ENCODE measurements at places on chromosomes 5 and 9.

DNA sequence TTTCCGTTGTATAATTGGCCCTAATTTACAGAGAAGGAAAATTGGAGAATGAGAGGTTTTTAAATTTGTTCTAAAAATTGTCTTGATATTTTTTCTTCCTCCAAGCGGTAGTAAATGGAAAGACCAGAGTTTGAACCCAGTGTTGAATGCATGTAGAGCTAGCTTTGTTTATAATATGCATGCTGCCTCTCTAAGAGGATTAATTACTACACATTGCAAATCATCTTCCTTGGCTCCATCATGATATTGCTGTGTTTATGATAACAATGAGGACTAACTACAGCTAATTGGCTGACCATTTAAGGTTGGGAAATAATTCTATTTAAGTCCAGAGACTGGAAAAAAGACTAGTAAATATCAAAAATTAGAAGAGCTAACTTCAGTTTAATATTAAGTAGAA lies 338.5 kb downstream of the PLK2 start:
- DNase-seq: no peak

DNA sequence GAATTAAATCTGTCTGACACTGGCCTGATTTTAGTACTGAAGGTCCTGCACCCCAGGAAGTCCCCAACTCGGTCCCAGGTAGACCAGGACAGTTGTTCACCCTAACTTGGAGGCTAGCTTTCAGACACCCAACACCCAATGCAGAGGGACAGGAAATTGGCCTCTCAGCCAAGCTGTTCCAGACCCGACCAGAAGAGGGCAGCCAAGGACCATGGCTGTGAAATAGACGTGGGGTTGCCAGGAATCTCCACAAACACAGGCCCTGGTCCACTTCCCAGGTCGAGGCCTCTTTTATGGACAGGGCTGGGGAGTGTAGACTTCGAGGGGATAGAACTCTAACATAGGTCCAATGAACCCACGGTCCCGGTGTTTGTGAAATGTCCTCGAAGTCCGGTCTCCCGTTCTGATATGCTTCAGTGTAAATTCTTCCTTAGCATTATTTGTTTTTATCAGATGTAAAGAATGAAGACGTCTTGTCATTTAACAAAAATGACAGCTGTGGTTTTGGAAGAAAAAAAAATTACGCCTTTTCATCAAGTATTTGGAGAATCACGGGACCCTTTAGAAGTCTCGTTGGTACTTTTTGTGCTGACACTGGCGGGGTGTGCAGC lies 260.3 kb upstream of the ADAMTS16 start:
- DNase-seq: no peak

- DNase-seq: no peak
These were observed 3.8 kb upstream of the HAND1 start for GRCh38 chr5:154481584-154482381.

DNA sequence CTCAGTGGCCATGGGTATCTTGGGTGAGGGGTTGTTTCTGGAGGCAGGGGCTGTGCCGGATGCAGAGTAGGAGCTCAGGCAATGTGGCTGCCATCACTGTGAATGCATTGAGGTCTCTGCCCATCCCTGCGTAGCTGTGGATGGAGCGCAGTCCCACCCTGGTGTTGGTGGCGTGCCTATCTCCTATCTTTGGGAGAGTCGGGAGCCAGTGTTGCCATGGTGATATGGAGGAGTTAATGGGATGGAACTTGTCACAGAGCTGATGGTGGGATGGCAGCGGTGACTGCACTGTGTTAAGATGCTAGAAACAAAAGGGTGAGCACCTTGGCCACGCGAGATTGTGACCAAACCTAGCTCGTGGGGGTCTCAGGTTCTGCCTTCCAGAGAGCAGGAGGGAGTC lies 197.3 kb downstream of the MELK start:
- DNase-seq: no peak

DNA sequence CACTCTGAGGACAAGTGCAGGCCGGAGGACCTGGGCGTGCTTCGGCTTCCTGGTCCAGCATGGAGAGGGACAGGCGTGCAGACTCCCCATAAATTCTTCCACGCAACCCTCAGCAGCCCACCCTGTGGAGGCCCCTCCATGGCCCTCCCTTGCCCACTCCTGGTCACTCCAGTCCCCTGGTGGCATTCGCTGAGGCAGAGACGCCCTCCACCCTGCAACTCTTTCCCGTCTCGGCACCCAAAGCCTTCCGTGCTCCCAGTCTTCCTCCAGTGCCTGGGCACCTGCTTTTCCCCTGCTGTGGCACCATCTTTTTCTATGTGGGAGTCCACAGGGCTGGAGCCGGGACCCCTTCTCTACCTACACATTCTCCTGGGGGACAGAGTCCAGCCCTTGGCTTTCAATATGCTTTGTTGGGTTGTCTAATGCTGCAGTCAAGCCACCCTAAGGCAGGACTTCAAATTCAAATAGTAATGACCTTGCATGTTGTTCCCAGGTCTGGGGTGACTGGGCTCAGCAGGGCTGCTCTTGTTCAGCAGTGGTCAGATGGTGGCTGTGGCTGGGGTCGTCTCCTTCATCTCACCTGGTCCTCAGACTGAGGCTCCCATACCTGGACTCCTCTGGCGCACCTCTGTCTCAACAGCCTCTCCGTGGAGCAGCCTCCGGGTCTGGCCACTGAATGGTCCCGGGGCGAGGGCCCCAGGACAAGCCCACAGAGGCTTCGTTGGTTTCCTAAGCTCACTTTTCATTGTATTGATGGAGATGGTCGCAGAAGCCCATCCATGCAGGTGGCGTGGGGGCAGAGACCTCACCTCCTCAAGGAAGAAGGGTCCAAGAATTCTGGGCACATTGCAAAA lies 15.2 kb downstream of the MRPL36 start:
- no peak for DNase-seq

- no peak for DNase-seq
These were observed 360.5 kb downstream of the BNC2 start for GRCh38 chr9:16509997-16510396.

DNA sequence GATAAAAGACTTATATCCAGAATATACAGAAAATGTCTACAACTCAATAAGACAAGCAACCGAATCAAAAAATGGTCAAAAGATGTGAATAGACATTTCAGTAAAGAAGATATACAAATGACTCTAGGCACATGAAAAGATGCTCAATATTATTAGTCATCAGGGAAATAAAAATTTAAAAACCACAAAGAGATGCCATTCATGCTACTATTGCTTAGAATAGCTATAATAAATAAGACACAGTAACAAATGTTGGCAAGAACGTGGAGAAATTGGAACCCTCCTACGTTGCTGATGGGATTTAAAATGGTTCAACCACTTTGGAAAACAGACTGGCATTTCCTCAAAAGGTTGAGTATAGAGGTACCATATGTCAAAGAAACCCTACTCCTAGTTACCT lies 39.8 kb downstream of the POLK start:
- no peak for DNase-seq

DNA sequence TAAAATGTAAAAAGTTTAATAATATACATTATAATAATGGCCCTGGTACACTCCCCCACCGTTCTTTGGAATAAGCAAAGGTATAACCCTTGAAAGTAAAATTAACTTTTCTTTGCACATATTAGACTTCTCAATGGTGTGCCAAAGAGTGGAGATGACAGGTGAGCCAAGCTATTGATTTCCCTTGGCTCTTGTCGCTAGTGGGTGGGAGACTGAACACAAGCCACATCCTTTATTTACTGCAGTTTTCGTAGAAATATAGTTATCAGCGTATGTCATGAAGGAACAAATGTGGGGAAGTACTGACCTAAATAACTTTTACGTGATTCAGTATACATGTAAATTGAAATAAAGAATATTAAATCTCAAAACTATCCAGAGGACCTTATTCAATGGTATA lies 549.3 kb downstream of the RAB3C start:
- DNase-seq: no peak

GRCh38 chr9:2638871-2639673 lies 17.5 kb downstream of the VLDLR start:
- no peak for DNase-seq

GRCh38 chr9:83526901-83527300 lies 11.3 kb downstream of the FRMD3 start:
- DNase-seq: no peak

DNA sequence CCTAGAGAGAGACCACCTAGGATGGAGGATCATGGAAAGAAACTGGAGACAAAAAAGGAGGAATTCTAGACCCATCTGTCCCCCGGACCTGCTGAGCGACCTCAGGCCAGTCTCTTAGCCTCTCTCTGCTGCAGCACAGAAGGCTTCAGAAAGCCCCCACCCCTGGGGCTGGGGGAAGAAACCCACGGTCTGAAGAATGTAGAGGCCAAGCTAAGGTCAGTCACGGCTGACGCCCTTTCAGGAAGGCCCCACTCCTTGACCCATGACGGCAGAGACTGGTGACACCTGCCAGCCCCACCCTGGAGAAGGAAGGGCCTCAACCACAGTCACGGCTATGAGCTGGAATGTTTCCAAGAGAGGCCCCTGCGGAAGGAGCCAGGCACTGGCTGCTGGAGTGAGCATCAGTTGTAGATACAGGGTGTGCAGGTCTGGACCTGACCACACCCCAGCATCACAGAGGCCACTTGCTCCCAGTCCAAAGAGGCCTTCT lies 120.5 kb upstream of the BOD1 start:
- no peak for DNase-seq

DNA sequence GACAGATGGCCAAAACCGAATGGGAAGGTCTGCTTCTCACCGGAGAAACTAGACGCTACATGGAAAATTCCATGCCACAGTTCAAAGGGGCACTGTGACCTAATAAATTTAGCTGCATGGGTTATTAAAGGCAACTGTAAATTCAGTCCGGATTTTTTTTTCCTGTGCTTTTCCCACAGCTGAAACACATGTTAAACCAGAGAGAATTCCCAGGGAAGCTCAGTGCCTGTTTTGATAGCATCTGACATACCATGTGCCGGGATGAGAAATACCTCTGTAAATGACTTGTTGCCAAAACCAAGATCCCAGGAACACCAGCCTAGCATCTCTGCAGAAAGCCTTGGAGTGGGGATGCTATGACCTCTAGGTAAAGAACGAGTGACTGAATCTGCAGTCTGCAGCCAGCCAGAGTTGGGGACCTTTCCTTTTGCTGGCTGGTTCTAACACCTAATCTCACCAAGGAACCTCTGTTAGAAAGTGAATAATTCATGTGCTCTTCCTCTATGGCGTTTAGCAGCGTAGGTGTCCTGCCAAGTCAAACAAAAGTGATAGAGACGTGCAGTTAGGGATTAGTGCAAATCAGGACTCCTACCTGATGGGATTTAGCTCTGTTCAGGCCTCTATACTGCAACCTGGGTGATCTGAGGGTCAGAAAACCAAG lies 77.9 kb downstream of the SLIT3 start:
- DNase-seq: no peak

DNA sequence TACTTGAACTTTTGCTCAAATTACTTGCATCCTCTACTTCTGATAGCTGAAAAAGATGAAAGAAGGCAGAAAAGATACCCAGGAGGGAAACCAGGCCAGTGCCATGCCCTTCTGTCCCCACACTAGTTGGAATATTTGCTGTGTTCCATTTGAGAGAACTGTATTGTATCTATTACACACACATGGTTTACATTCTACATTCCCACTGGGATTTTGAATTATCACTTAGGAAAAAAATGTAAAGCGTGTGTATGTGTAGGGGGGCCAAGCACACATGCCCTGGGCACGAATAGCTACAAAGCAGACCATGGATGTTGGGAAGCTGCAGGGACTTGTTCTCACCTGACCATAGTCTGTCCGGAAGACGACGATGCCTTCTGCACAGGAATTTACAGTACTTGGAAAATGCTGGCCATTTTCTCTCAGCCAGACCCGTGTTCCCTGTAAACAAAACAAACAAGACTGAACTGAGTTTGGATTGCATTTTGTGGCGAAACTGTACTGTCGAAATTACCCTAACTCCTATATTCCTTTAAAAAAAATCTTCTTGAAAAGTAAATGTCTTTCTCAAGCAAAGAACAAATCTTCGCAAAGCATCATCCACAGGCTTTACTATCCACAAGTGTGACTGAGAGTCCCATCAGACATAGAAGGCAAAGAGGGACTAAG lies 58.7 kb downstream of the MYO10 start:
- DNase-seq: no peak

- DNase-seq: peak; percentile 44
These were observed 12.2 kb downstream of the GPR150 start for GRCh38 chr5:95631991-95632675.

DNA sequence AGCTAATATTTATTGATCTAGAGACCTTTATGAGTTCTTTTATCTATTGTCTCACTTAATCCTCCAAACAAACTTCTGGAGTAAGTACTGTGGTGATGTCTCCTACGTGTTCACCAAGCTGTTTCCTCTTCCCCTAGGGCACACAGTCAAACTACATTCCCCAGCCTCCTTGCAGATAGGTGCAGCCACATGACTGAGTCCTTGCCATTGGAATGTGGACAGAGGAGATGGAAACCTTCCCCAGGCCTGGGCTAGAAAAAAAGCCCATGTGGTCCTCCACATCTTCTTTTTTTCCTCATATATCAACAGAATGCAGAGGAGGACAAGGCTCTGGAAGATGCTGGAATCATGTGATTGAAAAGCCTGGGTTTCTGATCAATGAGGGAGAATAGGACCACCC lies 88.0 kb downstream of the ANKRD55 start:
- DNase-seq: no peak

DNA sequence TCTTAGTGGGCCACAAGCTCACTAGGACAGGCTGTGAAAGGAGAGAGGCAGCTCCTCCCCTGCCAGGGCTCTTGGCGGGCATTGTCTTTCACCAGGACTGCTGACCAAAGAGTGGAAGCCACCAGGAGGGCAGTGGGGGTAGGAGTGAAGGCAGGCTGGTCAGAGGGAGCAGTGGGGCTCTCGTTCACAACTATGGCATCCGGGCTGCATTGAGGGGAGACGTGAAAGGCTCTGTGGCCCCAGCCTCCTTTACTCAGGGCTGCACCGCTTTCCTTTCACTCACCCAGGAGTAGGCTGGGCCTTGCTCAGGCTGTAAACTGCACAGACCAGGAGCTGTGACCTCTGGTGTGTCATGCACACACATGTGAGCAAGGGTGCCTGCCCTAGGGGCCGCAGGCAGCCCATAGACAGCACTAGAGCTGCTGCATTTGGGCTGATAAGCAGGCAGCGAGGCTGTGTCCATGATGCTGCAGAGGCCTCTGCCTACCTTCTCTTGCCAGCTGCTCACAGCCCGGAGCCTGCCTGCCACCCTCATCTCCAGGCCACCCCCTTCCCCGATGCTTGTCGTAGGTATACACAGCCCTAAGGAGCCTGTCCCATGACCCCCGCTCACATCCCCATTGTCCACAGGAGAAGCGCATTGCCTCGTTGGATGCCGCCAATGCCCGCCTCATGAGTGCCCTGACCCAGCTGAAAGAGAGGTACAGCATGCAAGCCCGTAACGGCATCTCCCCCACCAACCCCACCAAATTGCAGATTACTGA lies 130.4 kb downstream of the DAB2IP start:
- no peak for DNase-seq

GRCh38 chr5:135307143-135307903 lies 91.7 kb downstream of the MACROH2A1 start:
- DNase-seq: no peak

GRCh38 chr5:131607418-131607817 lies 27.6 kb downstream of the RAPGEF6 start:
- no peak for DNase-seq

- no peak for DNase-seq
These were observed 125.4 kb upstream of the SLC30A5 start for GRCh38 chr5:68968429-68968828.

All from stimulated activated CD8-positive, alpha-beta memory T cell treated with anti-CD3 and anti-CD28 coated beads, Interleukin-4, amount 100 ng/mL, for 4 hours (primary cell).